NCI-H446 treated with DMSO at 0.1 percent for 48 hours (cell line): ENCODE measurements at places on chromosomes 16 and 17.

DNA sequence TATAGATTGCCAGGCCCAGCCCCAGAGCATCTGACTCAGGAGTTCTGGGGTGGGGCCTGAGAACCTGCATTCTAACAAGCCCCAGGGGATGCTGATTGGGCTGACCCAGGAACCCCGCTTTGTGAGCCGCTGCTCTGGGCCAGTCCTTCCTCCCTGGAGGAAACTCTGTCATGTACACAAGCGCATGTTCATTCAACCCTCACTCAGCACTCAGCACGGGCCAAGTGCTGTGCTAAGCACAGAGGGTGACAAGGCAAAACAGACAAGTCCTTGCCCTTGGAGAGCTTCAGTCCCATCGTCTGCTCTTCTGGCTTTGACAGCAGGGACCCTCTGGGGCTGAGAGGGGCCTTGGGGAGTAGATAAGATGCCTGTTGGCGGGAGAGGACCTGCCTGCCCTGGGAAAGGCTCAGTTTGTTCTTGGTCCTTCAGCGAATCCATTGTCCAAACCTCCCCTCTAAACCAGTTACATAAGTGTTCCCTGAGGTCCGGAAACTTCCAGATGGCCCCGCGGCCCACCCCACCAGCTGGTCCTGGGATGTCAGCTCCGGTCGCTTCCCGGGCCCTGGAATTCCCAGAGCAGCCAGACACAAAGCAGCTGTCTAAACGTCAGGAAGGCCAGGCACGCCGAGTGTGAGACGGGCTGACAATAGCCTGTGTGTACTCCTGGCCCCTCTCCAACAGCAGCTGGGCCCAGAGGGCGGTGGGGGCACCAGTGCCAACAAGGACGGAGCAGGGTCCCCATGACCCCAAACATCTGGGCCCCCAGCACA is 88.8 kb downstream of the ZDHHC7 start:
- no peak for DNase-seq

GRCh38 chr17:66690166-66690565 is 144.8 kb upstream of the CACNG5 start:
- no peak for DNase-seq

DNA sequence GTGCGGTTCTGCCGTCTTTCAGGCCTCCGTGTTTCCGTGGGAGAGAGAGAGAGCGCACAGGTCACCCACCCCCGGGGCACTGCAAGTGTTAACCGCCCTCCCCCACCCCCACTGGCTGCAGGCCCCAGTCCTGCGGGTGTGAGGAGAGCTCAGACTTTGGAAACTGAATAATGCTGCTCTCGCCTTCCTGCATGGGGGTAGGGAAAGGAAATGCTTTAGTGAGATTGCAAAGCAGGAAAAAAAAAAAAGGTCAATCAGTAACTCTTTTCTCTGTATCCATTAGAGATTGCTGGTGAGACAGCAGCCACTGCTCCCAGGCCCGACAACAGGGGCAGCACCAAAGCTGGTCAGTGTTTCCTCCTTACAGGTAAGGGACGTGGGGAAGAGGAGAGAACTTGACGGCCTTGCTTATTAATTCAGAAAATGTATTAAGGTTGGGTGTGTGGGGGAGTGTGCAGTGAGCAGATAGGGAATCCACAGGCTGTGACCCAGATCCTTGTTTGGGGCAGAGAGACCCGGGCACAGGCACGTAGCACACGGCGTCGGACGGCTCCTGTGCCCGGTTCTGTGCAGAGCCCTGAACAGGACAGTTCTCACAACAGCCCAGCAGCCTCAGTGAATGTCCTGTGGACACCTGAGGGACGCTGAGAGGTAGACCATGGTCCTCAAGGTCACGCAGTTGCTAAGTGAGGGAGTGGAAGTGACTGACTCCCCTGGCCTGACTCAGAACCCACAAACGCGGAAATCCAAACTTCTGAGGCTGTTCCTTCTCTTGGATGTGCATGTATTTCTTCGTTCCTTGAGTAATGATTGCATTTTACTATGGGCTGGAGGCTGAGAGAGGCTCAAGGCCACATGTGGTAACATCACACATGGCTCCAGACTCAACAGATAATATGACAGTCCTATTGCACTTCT is 156.5 kb downstream of the FOXL1 start:
- DNase-seq, result no peak

GRCh38 chr16:23803591-23804123 is 32.1 kb upstream of the PRKCB start:
- DNase-seq, result no peak

DNA sequence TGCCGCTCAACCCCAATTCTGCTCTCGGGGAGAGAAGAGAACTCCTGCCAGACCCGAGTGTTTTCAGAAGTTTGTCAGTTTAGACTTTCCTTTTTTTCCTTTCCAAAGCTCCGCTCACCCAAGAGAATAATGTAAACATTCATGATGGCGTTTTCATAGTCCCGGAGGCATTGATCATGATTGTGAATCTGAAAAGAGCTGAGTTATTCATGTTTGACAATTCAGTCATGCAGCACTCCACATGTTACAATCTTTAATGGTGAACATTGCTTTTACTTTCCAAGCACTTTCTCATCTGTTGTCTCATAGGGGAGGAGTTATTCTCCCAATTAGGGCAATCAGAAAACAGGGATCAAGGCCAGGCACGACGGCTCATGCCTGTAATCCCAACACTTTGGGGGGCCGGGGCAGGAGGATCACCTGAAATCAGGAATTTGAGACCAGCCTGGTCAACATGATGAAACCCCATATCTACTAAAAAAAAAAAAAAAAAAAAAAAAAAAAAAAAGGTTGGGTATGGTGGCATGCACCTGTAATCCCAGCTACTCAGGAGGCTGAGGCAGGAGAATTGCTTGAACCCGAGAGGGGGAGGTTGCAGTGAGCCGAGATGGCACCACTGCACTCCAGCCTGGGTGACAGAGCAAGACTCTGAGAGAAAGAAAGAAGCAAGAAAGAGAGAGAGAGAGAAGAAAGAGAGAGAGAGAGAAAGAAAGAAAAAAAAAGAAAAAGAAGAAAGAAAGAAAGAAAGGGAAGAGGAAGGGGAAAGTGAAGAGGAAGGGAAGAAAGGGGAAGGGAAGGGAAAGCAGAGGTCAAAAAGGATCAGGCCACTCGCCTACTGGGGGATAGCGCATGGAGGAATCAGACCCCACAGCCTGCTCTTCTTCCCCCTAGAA is 70.0 kb upstream of the TNRC6C start:
- DNase-seq, result no peak

DNA sequence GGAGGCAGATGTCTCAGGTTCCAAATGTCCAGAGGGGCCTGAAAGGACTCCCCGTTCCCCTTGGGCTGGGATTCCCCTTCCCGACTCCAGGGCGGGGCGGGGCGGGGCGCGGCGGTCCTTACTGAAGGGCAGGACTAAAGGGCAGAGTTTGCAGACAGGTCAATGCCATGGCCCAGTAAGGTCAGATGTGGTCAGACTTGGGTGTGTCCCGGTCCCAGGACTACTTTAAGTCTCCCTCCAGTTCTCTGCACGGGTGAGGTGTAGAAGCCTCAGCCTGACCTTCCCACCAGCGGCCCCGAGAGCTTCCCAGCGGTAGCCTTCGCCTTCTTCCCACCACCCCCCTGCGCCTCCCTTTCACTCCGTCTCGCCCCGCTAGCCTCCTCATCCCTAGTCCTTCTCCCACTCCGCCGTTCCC is 532 bp downstream of the KDM6B start:
- no peak for DNase-seq

DNA sequence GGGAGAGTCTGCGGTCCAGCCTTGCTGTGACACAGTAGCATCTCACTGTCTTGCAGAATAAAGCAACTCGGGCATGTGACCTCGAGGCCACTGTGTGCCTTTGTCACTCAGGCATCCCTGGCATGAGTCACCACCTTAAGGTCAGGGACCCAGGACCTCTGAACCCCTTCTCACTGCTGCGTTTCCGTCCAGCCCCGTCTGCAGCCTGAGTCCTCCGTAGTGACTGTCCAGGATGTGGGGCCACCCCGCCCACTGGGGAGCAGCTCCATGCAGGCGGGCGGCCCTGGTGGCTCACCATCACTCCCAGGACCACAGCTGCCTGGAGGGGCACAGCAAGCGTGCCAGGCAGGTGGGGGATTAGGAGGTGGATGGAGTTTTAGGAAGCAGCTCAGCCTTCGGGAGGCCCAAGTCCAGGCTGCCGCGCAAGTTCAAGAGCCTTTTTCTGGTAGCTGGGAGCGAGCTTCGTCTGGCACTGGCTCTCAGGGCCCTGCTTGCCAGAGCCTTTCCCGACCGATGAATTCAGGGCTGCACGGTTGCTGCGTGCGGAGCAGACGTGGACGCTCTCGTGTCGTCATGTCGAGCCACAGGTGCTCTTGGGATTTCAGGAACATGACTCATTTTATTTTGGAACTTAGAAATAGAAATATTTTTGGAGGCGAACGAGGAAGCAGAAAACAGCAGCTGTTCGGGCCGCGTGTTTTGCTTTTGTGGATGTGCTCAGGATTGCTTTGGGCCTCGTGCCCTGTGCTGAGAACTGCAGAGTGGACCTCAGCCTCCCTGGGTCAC is 16.8 kb downstream of the KCTD5 start:
- DNase-seq, result no peak

- DNase-seq, result no peak
Observed at GRCh38 chr16:50960517-50961202, 190.4 kb downstream of the SALL1 start.

DNA sequence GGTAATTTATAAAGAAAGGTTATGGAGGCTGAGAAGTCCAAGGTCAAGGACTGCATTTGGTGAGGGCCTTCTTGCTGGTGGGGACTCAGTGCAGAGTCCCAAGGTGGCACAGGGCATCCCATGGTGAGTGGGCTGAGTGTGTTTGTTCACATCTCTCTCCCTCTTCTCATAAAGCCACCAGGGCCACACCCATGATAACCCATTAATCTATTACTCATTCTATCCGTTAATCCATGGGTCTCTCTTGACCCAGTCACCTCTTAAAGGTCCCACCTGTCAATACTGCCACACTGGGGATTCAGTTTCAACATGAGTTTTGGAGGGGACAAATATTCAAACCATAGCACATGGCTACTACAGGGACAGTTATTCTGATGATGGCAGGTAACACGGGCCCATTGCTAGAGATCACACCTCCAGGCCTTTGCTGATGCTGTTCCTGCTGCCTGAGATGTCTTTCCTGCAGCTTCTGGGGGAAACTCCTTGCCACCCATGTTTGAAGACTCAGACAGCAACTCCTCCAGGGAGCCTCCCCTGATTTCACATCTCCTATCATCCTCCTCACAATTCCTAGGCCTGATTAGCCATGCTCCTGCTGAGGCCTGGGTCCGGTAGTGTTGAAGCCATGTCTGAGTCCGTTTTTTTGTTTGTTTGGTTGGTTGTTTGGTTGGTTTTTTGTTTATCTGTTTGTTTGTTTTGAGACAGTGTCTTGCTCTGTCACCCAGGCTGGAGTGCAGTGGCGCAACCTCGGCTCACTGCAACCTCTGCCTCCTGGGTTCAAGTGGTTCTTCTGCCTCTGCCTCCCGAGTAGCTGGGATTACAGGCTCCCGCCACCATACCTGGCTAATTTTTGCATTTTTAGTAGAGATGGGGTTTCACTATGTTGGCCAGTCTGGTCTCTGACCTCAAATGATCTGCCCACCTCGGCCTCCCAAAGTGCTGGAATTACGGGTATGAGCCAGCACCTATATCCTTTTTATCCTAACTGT is 16.1 kb downstream of the SOCS1 start:
- DNase-seq, result no peak

DNA sequence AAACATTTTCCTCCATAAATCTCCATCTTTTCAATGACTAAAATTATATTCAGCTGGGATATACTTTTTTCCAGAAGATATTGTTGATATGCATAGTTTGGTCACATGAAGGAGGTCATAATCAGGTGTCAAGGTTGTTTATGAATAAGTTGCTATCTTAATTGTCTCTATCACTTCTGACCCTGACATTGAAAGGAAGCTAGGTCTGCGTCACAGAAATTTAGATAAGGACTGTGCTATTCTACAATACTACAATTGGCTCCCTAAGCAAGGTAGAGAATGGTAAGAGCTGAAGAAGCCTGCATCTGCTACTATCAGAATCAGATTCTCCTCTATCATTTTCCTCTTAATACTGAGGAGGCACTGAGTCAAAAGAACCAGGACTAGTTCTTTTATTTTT is 67.5 kb downstream of the CACNG1 start:
- DNase-seq, result no peak

GRCh38 chr17:64498308-64499203 is 1.7 kb upstream of the POLG2 start:
- no peak for DNase-seq

GRCh38 chr17:82911822-82912221 is 72.0 kb upstream of the ZNF750 start:
- no peak for DNase-seq

- DNase-seq, result no peak
Observed at GRCh38 chr16:88338111-88338510, 44.6 kb upstream of the ZNF469 start.

GRCh38 chr16:30644334-30644830 is 6.4 kb upstream of the PRR14 start:
- no peak for DNase-seq

DNA sequence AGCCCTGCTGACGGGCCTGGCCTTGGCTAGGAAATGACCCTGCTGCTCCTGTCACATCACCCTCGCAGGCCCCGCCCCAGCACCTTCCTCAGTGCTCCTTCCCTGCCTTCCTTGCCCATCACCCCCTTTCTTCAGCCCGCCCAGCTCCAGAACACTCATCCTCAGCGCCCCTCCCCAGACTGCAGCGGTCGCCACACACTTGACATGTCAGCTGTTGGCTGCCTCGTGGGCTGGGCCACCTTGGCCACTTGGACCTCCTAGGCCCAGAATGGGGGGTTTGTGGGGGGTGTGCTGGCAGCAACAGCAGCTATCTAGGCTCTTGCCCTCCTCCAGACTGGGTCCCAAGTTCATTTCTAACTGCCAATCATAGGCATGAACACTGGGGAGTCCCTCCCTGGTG is 10.6 kb downstream of the ELMO3 start:
- no peak for DNase-seq

GRCh38 chr17:61594294-61594825 is 3.3 kb upstream of the NACA2 start:
- DNase-seq, result no peak

DNA sequence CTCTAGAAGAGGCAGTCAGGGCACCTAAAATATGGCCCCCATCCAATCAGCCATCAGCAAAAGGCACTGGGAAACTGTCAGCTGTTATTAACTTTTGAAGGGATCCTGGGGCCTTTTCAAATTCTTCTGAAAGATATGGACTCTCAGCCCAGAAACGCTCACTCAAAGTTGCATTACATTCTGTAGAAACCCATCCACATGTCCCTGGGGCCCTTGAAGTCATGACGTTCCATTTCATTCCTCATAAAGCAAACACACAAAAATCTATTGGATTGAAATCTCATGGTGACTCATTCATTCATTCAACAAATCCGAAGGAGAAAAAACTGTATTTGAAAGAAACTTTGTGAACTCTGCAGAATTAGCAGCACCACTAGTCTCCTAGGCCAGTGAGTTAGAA is 215.3 kb downstream of the C16orf95 start:
- no peak for DNase-seq
